ENCODE measurements at places on chromosomes 2 and 18.

DNA sequence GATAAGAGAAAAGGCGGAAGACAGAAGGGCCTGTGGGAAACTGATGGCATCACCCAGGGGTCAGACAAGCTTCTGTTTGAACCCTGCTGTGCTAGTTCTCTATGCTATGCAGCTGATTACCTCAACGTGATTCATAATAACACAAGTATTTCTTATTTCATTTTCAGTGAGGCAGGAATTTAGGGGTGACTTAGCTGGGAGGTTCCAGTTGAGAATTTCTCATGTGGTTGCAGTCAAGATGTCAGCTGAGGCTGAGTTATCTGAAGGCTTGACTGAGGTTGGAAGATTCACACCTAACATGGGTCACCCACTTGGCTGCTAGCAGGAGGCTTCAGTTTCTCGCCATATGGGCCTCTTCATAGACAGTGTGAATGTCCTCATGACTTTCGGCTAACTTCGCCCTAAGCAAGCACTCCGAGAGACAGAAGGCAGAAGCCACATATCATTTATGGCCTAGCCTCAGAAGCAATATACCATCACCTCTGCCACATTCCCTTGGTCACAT is 34.0 kb upstream of the TMEM131 start:
- no peak for DNase-seq

- DNase-seq, result no peak
Measured at GRCh38 chr2:68434981-68435380, 32.1 kb downstream of the FBXO48 start.

DNA sequence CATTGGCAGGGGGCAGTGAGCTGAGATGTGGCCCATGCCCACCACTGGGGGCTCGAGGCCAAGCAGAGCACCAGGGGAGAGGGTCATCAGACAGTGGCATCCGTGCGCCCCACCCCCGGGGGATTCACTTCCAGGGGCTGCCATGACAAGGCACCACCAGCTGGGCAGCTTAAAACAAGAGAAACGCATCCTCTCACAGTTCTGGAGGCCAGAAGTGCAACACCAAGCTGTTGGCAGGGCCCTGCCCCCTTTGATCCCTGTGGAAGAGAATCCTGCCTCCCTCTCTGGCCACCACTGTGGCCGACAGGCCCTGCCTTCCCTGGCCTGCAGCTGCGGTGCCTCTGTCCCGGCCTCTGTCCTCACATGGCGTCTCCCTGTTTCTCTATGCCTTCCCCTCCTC is 187.7 kb upstream of the ID2 start:
- DNase-seq, result no peak

GRCh38 chr18:60163622-60164021 is 209.0 kb downstream of the MC4R start:
- DNase-seq, result no peak

DNA sequence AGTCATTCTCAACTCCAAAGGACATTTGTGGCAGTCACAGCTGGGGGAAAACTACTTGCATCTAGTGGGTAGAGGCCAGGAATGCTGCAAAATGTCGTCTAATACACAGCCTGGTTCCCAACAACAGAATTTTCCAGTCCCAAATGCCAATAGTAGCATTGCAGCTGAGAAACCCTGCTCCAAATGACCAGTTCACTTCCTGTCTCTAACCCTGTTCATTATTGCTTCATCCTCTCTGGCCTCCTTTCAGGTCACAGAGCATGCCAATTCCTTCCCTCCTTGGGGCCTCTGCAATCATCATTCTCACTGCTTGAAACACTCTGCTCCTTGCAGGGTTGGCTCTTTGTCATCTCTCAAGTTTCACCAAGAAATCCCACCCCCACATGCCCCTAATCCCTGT is 139.1 kb downstream of the IRS1 start:
- no peak for DNase-seq

DNA sequence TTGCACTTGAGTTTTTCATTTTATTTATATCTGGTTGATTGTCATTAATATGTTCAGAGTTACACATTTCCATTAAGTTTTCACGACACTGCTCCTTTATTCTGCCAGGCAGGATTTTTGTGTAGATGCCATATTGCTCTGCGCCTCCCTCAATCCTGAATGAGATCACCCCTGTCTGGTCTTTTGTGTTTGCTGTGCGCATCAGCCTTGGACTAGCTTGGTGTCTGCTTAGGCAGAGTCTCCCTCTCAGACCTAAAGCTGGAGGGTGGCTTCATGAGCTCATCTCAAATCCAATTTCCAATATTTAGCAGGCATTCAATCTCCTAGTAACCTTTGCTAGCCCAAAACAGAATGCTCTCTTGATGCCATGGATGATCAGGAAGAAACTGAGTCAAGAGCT is 137.4 kb downstream of the SMAD7 start:
- no peak for DNase-seq

DNA sequence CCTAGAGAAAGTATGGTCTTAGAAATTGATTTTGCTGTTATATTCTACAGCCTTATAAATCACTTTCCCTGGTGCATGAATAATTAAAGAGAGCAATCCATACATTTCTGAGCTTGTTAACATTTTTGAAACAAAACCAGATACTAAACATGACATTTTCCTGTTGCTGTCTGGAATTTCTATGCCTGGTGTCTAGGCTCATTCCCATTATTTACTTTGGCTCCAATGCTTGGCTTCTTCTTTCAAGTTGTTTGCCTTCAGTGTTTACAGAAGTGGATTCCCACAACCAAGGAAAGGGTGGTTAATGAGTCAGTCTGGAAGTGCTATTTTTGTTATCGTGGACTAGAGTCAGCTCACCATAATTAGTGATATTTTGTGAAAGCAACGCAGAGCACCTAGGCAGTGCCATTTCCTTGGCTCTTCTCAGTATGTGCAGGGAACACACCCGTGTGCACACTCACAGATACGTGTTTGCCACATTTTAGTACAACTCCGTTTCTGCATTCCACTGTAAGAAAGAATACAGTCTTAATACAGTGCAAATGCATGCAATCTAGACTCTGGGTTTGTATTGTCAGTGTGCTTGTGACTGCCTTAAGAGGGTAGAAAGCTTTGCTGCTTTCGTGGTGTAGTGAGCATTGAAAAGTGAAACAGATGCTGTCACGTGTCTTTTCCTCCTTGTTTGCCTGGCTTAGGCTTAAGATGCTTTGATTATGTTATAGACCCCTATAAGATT is 185.0 kb upstream of the RASGRP3 start:
- no peak for DNase-seq

GRCh38 chr2:196012314-196012713 is 56.3 kb downstream of the DNAH7 start:
- DNase-seq, result no peak

GRCh38 chr18:9735238-9735637 is 27.1 kb downstream of the RAB31 start:
- DNase-seq, result no peak

All from DMS 273 treated with DMSO at 0.1 percent for 48 hours (cell line).